Mesendoderm (in vitro differentiated cells): ENCODE measurements at places on chromosomes 4 and X.
A peak's percentile ranks its signal among the peaks of the same experiment; 100 is the strongest.

GRCh38 chrX:70301716-70302115, 11.8 kb downstream of the KIF4A start:
- DNase-seq = peak; percentile 0

GRCh38 chr4:153522802-153523094, 56.6 kb downstream of the TMEM131L start:
- no peak for DNase-seq

DNA sequence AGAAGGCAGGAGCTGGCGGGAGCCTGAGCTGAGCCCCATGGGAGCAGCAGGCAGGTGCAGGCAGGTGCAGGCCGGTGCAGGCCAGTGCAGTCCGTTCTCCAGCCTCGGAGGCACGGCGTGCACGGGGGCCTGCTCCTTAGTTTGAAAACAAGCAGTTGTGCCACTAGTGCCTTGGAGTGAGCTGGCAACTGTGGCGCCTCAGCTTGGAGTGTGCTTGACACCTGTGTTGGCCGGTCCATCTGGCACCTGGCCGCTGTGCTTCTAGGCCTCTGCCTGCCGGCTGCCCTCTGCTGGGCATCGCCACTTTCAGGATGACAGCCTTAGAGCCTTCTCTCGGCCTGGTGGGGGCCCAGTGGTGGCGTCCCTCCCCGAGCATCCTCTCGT, 47.9 kb downstream of the RGS12 start:
- no peak for DNase-seq

- no peak for DNase-seq
Observed at GRCh38 chr4:55177461-55177860, 52.1 kb upstream of the KDR start.

DNA sequence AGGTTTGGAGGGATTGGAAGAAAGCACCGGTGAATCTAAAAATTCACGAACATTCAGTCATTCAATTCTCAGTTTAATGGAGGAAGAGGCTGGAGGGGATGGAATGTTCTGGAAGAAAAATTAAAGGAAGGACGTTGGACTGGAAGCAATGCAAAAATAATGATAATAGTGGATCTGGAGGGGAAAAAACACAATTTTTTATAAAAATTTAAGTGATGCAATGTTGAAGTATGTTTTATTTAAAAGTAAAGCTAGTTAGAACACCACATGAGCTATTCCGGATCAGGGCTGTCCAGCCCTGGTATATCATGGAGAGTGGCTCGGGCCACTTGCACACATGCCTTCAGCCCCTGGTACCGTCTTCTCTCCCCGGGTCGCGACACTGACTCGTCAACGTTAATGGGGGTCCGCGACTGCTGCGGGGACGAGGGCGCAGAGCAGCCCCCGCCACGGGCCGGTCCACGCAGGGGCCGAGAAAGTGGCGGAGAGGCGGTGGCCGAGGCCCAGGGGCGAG, 204.6 kb downstream of the TENM3 start:
- no peak for DNase-seq

- no peak for DNase-seq
Observed at GRCh38 chr4:89939994-89940393, 45.3 kb downstream of the MMRN1 start.

DNA sequence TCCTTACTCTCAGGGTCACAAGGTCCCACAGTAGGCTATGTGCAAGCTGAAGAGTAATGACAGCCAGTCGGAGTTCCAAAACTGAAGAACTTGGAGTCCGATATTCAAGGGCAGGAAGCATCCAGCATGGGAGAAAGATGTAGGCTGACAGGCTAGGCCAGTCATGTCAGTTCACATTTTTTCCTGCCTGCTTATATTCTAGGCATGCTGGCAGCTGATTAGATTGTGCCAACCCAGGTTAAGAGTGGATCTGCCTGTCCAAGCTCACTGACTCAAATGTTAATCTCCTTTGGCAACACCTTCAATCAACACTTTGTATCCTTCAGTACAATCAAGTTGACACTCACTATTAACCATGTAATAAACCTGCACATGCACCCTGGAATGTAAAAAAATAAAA, 960.9 kb upstream of the HS3ST1 start:
- DNase-seq = no peak
